ENCODE measurements at places on chromosomes 16 and 17.

GRCh38 chr16:11986521-11987057, 10.1 kb downstream of the SNX29 start:
- no peak for DNase-seq

- no peak for DNase-seq
Observed at GRCh38 chr17:74404789-74405188, 27.1 kb upstream of the GPRC5C start.

- DNase-seq: no peak
Observed at GRCh38 chr17:75876190-75876937, 2.0 kb downstream of the TRIM47 start.

- DNase-seq: no peak
Observed at GRCh38 chr17:57677301-57677700, 67.8 kb downstream of the CCDC182 start.

- no peak for DNase-seq
Observed at GRCh38 chr16:1351215-1351581, 480 bp downstream of the TSR3 start.

DNA sequence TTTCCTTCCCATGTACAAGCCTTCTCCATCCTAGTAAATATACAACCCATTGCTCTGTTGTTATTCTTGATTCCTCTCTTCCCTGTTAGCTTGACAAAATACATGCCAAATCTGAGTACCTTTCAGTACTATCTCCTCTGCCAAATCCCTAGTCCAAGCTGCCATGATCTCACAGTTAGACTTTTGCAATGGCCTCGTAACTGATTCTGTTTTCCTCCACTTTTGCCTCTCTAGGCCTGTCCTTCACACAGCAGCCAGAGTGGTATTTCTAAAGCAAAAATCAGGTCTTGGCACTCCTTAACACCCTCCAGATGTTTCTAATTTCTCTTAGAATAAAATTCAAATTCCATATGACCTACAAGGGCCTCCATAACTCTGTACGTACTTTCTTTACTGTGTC, 153.0 kb upstream of the RBL2 start:
- DNase-seq: no peak

DNA sequence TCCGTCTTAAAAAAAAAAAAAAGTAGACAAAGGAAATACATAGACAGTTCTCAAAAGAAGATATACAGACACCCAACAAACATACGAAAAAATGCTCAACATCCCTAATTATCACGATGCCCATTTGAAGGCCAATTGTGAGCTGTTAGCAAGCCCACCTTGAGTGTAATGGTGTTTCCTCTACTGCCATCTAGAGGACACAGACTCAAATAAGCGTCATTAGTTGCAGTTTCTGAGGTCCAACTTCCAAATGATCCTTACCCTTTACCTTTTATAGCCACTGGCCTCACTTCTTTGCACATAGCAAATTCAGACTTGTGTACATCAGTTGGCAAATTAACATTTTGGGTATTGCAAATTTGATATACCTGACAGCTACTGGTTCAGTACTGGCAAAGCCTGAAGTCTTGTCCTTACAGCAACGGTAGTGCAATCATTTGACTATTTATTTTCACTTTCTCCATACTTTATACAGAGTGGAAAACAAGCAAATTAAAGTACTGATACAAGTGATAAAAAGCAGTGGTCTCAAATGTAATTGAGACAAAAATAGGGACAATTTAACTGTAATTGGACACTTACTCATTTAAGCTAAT, 536.3 kb upstream of the EEF2KMT start:
- no peak for DNase-seq

GRCh38 chr16:7405166-7405565, 72.5 kb downstream of the RBFOX1 start:
- DNase-seq: no peak

DNA sequence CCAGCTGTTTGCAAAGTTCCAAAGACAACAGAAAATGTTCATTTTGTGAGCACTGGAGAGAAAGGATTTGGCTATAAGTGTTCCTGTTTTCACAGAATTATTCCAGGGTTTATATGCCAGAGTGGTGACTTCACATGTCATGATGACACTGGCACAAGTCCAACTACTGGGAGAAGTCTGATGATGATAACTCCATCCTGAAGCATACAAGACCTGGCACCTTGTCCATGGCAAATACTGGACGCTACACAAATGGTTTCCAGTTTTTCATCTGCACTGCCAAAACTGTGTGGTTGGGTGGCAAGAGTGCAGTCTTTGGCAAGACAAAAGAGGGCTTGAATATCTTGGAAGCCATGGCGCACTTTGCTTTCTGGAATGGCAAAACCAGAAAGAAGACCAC, 385.0 kb downstream of the CDH11 start:
- no peak for DNase-seq

- no peak for DNase-seq
Observed at GRCh38 chr16:397135-397661, at the start of gene NME4. Gene NME4 (plus strand): TSS chr16:397199. CDS start chr16:397223, 24 bp downstream.

GRCh38 chr16:78075800-78076199, 23.7 kb upstream of the WWOX start:
- no peak for DNase-seq

All from cortex of kidney (tissue), 1 donor.